Right atrium auricular region (tissue), 2 donors: ENCODE measurements at places on chromosomes 5 and 9.

GRCh38 chr9:136287960-136288753 is 15.7 kb downstream of the CCDC187 start:
- no peak for DNase-seq

DNA sequence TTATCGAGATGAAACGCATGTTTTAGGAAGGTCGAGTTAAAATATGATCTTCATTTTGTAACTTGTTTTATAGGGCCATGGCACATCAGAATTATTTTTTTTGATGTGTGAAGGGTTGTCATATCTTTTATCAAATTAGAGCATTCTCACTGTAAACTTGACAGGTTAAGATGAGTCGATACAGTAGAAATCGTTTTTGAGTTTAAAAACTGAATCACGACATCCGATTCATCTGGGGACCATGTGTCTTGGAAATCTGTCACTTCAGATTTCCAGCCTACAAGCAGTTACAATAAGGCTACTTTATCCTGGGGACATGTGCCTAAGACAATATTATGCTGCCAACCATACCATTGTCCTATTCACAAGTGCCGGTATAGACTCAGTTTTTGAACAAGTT is 136.2 kb downstream of the ALDH1A1 start:
- DNase-seq, result no peak

GRCh38 chr5:87390075-87390474 is 22.7 kb downstream of the CCNH start:
- DNase-seq, result no peak

DNA sequence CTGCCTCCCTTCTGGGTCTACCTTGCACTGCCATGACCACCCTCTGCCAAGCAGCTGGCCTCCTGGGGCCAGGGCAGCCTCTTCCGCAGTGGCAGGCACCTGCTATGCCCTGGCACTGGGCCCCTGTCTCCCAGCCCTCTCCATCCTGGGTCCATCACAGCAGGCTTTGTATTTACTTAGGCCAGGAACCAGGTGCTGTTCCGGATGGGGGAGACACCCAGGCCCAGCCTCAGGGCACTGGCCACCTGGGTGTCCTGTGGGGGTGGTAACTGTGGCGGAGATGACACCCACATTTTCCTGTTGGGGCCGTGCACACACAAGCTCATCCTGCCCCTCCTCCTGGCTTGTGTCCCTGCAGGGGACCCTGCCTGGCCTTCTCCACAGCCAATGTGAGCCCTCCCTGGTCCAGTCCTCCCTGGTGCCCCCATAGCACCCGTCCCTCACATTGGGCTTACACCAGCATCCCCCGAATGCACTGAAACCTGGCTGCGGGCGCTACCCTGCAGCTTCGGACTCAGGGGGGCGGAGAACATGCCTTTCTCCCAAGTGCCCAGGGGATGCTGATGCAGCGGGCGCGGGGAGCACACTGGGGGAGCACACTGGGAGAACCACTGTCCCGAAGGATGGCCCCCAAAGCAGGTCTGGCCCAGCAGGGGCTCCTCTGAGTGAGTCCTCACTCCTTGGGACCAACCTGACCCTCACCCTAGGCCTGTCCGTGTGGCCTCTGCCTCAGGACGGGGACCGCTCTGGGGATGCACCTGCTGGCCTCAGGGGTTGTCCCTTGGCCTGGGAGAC is 17.9 kb downstream of the FAM163B start:
- DNase-seq, result no peak

DNA sequence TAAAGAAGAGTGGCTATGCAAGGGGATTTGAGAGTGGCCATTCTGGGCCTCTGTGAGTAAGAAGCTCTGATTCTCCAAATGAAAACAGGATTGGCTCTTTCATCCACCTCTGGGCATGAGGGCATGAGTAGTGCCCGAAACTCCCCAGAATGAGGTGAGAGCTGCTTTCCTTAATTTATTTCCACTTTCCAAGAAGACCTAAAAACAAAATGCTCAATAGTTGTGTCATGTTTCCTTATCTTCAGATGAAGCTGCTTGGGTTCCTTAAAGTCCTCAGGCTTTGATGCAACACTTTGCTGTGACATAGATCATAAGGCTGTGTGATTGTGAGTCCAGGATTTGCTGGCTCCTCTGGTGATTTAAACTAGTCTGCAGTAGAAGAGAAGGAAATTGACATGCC is 3.1 kb upstream of the ZCCHC10 start:
- no peak for DNase-seq

- DNase-seq, result no peak
Measured at GRCh38 chr5:142873831-142874230, 103.7 kb downstream of the ARHGAP26 start.

- no peak for DNase-seq
Measured at GRCh38 chr9:136085815-136086212, 9.3 kb downstream of the NACC2 start.

DNA sequence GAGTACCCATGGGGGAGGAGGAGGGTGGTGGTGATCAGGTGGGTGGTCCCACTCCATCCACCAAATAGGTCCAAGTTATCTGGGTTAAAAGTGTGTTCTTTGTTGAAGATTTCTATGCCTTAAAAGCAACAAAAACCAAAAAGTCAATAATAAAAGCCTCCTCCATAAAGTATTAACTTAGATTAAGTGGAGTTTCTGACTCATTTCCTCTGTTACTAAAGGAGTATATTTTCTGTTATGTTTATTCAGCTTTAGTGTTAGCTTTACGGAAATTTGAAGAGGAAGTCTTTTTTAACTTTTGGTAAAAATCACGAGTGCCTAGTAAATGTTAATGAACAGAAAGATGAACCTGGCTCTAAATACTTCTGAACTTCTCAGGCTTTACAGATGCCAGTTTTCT is 17.8 kb downstream of the FBXO38 start:
- DNase-seq, result no peak

DNA sequence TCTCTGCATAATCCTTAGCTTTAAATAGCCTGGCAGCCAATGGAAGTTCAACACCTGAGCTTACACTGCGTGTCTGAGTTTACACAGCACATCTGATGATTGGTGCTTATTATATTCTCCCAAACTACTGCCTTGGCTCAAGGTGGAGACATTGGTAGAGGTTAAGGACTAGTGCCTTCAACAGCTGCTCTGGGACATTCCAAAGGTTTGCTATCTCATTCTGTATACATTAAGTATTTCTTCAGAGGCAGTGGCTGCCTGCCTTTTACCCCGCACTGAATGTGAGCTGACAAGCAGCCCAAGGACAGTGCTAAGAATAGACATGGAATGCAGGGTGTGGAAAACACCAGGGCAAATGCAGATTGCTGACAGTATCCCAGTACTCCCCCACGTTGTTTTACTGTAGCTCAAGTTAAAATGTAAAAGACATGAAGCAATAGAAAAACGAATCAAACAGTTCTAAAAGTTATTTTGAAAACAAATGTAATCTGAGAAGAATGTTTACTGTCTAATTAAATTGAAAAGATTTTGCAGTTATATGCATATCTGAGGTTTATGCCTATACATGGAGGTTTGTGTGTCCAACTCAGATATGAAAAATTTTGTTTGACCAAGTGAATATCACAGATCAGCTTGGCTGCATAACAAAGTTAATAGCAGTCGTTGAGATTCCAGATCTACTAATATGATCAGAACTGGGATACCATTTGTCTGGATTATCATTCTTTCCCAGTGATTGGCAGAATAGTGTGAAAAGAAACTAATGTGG is 1.8 kb downstream of the HSPB3 start:
- DNase-seq, result no peak

DNA sequence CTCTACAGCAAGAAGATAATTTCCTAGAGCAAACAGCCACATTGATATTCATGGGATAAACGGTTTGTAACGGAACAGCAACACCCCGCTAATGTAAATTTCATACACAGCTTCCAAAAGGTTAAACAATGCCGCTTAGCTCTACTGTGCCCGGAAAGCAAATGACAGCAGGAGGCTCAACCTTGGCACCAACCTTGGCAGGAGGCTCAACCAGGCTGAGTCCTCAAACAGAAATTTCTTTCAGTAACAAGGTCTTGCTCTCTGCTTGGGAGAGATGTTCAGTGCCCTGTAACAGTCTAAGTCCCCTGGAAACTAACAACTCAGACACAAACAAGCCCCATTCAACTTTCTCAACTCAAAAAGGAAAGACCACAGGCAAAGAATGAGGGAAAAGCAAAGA is 11.1 kb upstream of the PPP1R2B start:
- no peak for DNase-seq

GRCh38 chr5:143066556-143067281 is 296.5 kb downstream of the ARHGAP26 start:
- no peak for DNase-seq

GRCh38 chr5:10077791-10078545 is 171.7 kb downstream of the ATPSCKMT start:
- DNase-seq, result no peak

DNA sequence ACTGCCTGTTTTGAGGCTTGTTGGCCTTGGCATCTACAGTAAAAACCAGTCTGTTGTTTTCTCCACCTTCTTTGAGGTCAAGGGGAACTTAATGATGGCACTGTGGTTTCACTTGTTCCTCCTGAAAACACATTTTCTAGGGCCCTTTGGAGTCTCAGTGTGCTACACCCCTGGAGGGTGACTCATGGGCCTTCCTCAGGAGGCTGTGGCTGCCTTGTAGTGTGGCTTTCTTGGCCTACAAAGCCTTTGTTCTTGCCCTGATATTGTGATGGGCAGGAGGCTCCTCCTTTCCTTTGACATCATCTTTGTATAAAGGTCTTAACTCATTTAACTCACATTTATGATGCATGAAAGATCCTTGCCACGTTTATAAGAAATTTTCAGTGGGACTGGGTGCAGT is 56.3 kb upstream of the GPBP1 start:
- no peak for DNase-seq

DNA sequence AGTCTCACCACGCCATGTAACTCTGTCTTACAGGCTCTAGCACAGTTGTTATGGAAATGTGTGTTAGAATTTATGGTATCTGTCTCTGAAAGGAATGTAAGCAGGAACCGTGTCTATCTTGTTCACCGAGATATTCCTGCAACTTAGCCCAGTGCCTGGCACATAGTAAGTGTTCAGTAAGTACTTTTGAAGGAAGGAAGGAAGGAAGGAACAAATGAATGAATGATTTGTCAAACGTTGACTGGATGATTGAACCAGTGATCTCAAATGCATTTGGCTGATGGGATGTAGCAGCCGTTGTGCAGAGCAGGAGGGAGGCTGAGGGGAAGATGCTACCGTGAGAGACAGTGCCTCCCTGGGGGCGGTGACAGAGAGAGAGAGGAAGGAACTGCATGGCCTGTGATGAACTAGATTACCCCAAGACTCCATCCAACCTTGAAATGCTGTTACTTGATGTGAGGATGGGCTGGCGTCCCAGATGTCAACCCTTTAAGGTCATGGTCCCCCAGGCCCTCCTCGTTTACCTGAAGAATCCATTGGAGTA is 47.5 kb upstream of the PPARGC1B start:
- DNase-seq, result no peak

DNA sequence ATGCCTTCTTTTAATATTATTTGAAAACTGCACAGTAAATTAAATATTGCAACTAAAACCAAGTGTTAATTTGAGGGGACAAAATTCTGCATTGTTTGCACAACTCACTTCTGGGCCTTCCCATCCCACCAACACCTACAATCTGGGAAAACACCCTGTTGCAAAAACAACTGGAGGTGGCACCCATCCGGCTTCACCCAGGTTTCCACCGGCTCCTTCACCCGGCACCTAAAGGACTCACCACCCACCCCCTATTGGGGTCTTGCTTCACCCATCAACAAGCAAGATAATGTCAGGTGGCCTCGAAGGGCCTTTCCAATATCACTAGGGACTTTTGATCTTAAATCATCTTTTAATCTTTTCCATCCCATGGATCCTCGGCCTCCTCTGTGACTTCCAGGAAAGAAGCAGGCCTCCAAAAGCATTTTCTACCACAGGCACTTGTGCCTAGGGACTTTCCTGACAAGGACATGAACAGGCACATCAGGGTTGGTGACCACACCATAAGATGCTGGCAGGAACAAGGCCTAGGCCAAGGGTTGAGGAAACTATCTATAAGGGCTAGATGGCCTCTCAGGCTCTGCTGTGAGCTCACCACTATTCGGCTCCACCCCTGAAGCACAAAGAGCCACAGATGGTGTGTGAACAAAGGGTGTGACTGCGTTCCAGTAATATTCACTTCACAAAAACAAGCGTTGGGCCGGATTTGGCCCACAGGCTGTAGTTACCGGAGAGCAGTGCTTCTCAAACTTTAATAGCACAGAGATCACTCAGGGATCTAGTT is 205.1 kb downstream of the AUH start:
- no peak for DNase-seq

GRCh38 chr5:137119321-137119720 is 379.8 kb downstream of the SPOCK1 start:
- no peak for DNase-seq

GRCh38 chr5:89268460-89268859 is 385.5 kb upstream of the MEF2C start:
- no peak for DNase-seq

DNA sequence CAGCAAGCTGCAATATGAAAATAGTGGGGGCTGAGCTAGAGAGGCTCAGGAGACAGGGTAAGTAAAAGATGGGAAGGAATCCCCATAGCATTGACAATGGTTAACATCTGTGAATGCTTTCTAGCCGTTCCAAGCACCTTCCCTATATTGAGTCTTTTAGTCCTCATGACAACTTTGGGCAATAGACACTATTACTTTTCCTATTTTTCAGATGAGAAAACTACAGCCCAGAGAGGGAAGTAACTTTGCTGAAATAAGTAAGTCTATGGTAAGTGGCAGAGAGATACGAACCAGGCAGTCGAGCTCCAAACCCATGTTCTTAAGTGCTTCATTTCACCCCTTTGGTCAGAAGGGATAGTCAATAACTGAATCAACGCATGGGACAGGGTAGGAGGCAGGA is 94.5 kb downstream of the COL23A1 start:
- DNase-seq, result no peak

DNA sequence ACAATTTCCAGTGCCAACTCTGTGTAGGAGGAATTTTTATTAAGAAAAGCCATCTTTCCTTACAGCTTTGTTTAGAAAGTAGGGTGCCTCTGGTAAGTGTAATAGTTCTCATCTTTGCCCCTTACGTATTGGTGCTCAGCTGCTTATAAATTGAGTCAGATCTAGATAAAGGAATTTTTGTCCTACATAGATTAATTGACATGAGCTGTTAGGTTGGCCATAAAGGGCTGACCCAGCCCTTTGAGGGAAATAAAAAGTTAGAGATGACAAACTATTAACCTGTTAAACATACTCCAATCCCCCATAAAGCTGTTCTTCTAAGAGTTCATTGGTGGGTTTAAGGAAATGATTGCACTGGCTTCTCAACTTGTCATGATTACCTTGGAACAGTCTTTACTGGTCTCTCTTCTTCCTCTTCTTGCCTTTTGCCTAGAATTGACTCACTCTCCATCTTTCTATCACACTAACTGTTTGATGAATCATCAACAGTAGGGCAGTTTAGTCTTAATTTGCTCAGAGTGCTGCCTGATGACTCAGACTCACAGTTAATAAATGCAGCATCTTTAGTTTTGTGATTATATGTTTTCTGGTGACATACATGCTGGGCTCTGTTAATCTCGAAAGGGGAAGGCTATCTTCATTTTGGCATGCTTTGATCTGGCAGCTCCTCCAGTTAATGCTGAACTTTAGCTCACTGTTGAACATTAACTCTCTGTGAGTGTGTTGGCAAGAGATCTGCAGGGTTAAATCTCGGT is 51.7 kb downstream of the ARHGAP26 start:
- no peak for DNase-seq
